ENCODE measurements at places on chromosomes 2 and 18.

GRCh38 chr2:10863047-10863446 is 48.7 kb upstream of the KCNF1 start:
- no peak for DNase-seq

GRCh38 chr2:237122214-237122666 is 36.6 kb downstream of the COPS8 start:
- peak; percentile 52 for DNase-seq

GRCh38 chr2:177881008-177881747 is 191.4 kb downstream of the PDE11A start:
- DNase-seq: no peak

DNA sequence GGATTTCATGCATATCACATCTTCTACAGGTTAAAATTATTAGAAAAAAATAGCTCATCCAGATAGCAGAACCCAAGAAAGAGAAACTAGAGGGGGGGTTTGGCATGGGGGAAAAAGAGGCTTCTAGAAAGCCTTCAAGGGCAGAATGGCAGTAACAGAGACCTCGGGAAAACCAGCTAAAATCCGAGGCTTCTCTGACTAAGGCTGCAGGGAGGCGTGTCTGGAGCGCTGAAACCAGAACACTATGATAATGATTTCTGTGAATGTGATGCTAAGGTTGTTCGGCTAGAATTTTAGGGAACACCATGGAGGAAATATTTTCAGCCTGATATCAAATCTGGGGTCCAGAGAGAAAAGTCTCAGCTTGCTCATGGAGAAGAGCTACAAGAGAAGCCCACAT is 73.0 kb downstream of the ATP8B1 start:
- no peak for DNase-seq

DNA sequence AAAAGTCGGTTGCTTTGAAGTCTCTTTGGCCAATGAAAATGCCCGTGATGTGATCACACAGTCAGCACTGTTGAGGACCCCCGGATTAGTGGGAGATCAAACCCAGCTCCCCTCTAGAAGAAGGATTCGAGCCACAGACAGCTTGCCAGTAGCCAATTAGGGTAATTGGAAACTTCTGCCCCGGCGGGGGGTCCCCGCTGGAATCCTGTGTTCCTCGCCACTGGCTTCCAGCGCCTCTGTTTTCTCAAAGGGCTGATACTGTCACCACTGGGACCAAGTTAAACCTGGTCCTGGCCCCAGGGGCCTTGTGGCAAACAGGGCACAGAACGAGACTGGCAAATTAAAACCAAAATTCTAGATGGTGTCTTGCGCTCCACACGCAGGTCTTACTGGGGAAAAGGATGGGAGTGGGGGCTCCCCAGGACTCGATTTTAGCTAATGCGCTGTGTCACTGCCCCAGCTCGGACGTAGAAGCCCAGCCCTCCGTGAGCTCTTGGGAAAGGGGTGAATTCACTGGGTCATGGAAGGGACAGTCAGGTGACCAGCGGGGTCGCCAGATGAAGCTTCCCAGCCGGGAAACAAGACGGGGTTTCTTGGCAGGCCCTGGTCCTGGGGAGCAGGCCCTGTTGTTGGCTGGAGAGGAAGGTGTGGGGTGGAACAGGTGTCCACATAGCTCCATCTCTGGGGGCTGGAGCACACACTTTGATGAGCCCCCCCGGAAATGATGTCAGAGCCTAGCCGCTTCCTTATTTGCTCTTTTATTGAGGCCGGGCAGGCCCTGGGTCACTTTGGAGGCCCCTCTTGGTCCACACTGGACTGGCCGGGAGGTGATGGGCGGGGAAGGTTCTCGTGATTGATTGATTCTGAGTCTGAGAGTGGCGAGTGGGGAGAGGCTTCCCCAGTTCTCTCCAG is 90.2 kb downstream of the SMAD7 start:
- DNase-seq: no peak

- DNase-seq: no peak
These were observed 92.1 kb downstream of the ADD2 start for GRCh38 chr2:70675862-70676261.

- no peak for DNase-seq
These were observed 24.7 kb downstream of the PNPT1 start for GRCh38 chr2:55668956-55669355.

- no peak for DNase-seq
These were observed 487.3 kb upstream of the DCC start for GRCh38 chr18:51852681-51853080.

- DNase-seq: no peak
These were observed 440.9 kb upstream of the UBE2E3 start for GRCh38 chr2:180539541-180539940.

DNA sequence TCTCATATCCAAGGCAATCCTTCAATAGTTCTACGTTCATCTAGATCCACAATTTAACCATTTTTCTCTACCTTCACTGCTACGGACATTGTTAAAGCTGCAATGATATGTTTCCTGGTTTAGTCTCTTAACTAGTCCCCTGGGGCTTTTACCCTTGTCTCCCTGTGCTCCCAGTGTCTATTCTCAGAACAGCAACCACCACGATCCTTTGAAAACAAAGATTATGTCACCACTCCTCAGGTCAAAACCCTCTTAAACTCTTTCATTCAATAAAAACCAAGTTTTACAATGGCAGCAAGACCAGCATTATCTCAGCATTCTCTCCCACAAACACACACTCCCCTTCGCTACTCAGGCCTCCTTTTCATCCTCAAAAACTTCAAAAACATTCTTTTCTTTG is 298.2 kb upstream of the CHST9 start:
- DNase-seq: no peak

- no peak for DNase-seq
These were observed 199.4 kb downstream of the ZEB2 start for GRCh38 chr2:144320491-144320890.

DNA sequence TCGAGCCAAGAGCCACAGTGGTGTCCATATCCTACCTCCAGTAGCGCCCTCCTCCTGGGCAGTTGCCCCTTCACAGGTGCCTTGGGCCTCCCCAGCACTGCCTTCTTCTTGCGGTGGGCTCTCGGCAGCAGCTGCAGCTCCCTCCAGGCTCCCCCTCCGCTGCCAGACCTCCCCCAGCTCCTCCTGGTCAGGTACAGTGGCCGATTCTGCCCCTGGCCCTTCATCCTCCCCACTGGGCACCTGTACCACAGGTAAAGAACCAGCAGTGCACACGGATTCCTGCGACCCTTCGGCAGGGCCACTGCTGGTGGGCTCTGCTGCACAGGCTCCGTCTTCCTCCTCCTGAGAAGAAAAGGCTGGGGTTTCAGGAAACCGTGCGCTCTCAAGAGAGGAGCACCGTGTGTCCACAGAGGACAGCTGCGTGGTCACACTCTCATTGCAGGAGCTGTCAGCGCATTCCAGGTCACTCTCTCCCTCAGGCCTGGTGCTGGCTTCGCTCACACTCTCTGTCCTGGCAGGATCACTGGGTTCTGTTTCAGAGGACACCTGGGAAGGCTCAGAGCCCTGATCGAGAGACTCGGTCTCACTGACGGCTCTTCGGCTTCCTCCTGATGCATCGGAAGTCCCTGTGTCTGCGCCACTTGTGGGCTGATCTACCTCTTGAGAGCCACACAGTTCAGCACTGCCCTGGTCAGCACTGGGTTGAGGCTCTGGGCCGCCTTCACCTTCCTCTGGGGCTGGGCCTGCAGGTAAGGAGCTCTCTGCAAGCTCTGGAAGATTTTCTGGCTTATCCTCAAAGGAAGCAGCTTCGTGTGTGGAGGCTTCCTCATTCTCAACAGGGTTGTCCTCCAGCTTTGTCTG is 147.4 kb upstream of the STK17B start:
- DNase-seq: no peak

DNA sequence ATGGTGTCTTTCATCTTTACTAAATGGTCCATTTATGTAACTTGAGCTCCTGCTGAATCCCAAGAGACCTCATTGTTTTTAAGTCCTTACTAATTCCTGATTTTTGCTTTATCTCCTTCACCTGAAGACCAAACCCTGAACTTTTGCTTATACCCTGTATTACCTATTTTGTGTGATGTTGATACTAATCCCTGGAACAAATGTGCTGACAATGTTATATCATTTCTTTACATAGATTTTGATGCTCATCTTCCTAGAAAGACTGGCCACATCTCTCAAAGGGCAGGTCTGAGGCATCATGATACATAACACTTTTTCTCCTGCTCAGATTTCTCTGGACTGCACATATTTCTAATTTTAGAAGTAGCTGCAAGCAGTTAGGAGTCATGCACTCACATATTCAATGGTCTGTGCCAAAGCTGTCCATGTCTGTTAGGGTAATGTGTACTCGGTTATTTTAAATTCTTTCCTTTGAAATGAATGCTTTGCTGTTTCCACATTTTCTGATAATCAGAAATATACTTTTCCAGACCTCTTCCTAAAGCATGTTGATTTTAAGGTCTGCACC is 427.9 kb upstream of the HNRNPA3 start:
- DNase-seq: no peak

GRCh38 chr2:216897561-216898203 is 37.8 kb upstream of the TNP1 start:
- no peak for DNase-seq

DNA sequence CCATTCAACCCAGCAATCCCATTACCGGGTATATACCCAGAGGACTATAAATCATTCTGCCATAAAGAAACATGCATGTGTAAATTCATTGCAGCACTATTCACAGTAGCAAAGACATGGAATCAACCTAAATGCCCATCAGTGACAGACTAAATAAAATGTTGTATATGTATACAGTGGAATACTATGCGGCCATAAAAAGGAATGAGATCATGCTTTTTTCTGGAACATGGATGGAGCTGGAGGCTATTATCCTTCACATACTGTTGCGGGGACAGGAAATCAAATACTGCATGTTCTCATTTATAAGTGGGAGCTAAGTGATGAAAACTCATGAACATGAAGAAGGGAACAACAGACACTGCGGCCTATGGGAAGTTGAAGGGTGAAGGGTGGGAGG is 65.1 kb downstream of the EHBP1 start:
- DNase-seq: no peak

DNA sequence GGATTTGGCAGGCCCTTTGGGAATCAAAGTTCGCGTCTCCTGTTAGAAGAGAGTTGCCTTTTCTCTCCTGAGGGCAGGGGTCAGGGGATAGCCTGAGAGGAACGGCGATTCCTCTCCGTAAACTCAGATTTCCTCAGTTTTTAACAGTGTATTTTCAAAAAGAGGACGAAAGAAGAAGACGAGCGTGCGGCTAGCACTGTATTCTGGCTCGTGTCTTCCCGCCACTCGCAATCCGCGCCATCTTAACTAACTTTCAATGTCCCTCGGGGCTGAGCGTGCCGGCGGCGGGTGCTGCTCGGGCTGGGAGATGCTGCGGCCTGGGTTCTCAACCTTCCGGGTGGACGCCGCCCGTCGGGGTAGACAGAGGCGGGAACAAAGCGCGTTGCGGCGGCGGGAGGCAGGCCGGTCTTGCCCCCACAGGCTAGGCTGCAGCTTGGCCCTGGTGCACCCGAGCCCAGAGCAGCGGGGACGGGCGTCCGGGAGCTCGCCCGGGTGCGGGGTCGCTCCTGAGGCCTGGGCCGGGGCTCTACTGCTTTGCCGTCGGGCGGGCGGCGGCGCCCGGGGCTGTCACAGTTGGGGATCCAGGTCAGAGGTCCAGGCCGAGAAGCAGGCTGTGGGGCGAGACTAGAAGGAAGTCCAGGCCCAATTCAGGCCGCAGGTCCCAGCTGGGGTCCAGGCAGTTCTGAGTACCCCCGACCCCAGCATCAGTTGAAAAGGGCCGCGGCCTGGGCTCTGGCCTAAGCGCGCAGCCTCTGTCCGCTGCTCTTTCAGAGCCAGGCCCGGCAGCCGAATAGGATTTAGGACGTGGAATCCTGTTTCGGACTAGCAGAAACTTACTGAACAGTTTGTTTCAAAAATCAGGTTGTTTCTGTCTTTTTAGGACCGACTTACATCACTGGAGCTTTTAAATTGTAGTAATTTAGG is 11.8 kb downstream of the TBR1 start:
- no peak for DNase-seq

GRCh38 chr18:28115149-28115550 is 61.8 kb downstream of the CDH2 start:
- DNase-seq: no peak

All from GM10248 (cell line).